NCI-H2081 treated with DMSO at 0.1 percent for 48 hours (cell line): ENCODE measurements at places on chromosomes 11 and 22.

GRCh38 chr22:31789803-31790202 lies 36.0 kb downstream of the DEPDC5 start:
- no peak for DNase-seq

DNA sequence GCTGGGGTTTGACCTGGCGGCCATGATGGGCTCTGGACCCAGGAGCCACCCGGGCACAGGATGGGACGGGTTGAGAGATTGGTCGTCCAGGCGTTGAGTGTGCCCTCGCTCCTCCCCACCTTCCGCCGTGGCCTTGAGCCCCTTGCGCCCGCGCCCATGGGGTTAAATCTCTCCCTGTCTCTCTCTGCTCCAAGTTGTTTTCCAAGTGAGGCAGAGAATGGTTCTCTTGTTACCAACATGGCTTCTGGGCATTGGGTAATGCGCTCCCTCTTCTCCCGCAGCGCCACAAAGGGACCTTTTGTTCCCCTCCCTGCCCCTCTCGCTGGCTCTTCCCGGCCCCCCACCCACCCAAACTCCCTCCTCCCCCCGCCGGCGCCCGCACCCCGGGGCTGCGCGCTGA lies 18.8 kb upstream of the PICK1 start:
- DNase-seq: no peak

- DNase-seq: no peak
These were observed 966 bp upstream of the CASP12 start for GRCh38 chr11:104899226-104899625.

GRCh38 chr22:38461057-38461413 lies 6.0 kb upstream of the KCNJ4 start:
- DNase-seq: no peak

- no peak for DNase-seq
These were observed 868 bp upstream of the MYEOV start for GRCh38 chr11:69293087-69293486.

GRCh38 chr11:87223816-87224215 lies 186.1 kb downstream of the TMEM135 start:
- no peak for DNase-seq

DNA sequence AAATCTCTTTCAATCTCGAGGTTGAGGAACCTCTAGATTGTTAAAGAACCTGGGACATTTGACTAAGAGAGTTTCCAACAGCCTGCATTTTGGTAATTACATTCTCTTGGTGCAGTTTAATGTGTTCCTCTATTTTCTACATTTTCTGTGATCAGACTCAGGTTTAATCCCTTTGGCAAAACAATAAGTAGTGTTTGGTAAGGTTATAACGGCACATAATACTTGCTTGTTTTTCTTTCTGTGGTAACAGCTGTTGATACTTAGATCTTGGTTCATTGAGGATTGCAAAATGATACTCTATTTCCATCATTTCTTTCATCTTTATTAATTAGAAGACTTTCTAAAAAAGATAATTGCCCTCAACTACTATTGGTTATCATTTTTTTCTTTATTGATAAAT lies 271.3 kb downstream of the SBF2 start:
- no peak for DNase-seq

DNA sequence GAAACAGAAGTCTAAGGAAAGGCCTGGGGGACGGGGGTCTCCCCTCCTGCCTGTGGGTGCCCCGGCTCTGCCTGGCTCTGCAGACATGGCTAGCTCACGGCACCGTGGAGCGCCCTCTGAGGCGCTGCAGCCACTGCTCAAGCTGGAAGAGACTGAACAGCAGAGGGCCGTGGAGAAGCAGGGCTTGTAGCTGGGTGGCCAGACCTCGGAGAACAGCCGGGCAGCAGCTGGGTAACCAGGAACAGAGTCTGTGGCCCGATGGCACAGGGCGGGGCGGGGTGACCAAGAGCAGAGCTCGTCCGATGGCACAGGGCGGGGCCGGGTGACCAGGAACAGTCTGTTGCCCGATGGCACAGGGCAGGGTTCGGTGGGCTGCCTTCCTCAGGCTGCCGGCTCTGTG lies 18.1 kb downstream of the RNH1 start:
- DNase-seq: no peak

DNA sequence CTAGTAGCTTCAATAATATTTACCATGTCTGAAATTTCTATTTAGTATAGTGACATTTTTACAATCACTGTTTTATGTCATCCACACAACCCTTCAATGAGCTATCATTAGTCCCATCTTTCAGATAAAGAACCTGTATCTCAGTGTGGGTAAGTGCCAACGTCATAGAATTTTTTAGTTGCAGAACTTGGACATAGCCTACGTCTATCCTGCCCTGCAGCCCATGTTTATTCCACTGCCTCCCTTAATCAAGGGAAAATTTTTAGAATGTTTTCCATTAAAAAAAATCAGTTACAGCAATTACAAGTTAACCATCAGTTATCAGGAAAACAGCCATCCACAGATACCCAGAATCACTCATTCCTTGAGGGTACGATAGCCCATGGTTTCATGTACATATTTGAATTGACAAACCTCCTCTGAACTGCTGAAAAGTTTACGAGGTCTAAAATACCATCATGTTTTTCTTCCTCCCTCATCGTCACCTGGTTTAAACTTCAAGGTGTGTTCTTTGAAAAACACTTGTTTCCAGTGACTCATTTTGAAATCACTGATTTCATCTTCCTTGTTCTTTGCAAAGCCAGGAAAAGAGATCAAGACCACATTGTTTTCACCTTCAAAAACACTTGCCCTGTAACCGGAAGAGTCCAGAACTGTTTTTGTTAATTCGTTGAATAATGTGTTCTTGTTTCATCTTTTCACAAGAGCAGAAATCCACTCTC lies 100.9 kb downstream of the FAM76B start:
- no peak for DNase-seq

GRCh38 chr11:79330651-79331050 lies 110.2 kb downstream of the TENM4 start:
- no peak for DNase-seq

DNA sequence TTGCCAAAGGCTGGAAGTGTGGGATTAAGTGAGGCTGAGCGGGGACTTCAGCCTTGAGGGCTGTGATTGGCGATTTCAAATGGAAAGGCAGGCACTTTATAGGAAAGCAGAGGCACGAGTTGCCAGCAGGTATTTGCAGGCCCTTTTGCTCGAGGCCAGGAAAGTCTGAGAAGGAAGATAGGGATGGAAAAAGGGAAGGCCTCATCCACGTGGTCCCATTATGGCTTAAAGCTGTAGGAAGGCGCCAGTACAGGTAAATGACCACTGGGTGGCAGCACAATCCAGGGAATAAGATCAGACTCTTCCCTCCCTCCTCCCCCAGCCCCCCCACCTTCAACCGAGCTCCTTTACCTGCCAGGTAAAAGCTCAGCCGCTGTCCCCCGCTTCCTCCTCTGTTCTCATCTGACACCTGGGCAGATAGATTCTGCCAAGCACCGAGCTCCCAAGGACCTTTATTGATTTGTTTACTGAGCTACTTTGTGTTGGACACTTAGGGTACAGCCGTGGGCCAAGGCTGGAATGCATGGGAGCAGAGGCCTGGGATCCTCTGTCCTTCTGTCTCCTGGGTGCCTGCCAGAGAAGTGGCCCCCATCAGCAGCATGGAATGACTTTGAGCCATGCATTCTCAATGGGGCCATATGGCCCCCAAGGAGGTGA lies 7.5 kb downstream of the P2RX3 start:
- DNase-seq: peak; percentile 12

- DNase-seq: no peak
These were observed 56.8 kb upstream of the FGF3 start for GRCh38 chr11:69876013-69876412.

GRCh38 chr22:25404928-25405816 lies 159.3 kb upstream of the GRK3 start:
- DNase-seq: no peak

GRCh38 chr11:120709808-120710207 lies 198.3 kb downstream of the GRIK4 start:
- DNase-seq: no peak
